ENCODE measurements at places on chromosomes 7 and 10. TPM values are rescaled to one million over a fixed set of nuclear protein-coding genes. Genes with fewer than 3 reads are reported as not detected.

DNA sequence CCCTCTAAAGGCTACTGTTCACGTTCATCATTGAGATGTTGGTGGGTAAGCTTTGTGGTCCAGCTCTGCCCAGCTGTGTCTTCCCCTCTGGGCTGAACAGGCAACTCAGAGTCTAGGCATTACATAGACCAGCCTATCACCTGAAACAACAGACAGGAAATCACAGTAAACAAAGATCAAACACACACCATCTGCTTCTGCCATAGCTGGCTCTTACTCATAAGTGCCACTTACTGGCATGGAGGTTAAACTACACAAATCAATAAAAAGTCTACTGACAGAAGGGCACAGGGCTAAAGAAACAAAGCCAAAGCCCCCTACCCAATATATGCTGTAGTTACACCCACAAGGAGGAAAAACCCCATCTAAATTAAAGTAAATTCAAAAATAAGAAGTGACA is 35.0 kb downstream of the SEPTIN14 start:
- H3K4me1 ChIP-seq = no peaks in the 10 kb centered on the region
- no peak for DNase-seq
- no peaks in the 10 kb centered on the region for H3K27me3 ChIP-seq

SEPTIN14 gene
- total RNA-seq = not detected

EGR2 gene
- not detected for total RNA-seq

GCK gene
- total RNA-seq = 1.8 TPM
